ENCODE measurements at places on chromosomes 2 and 18. TPM values are rescaled to one million over a fixed set of nuclear protein-coding genes. Genes with fewer than 3 reads are reported as not detected.

Gene FAM124B
- 0.60 TPM for total RNA-seq

Gene CPO
- not detected for total RNA-seq

Gene SOX11
- total RNA-seq, result not detected

Gene MC2R
- not detected for total RNA-seq

Gene TNFRSF11A
- total RNA-seq, result 6.3 TPM

Gene DSG2
- total RNA-seq, result 66.0 TPM

Gene TMEM200C
- total RNA-seq, result not detected

Gene TEX44
- total RNA-seq, result not detected

Data from PC-9 (cell line).